Mesothelial cell of epicardium (in vitro differentiated cells): ENCODE measurements at places on chromosomes 6 and 20.

DNA sequence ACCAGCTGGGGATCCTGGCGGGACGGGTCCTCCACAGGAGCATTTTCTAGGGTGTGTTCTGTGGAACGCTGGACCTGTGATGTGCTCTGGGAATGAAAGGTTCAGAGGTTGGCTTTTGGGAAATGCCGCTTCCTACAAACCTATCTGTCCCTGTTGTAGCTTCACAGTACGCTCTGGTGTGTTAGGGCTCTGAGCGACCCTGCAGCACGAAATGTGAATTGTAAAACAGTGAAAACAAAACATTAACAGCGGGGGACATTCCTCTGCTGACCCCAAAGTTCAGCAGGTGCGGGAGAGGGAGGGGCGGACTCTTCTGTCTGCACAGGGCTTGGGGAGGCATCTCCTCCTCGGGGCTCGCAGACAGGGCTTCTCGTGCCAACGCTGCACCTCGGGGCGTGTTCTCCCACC, 155.9 kb downstream of the NRN1 start:
- DNase-seq = no peak

GRCh38 chr20:59824711-59825562, 108.5 kb downstream of the SYCP2 start:
- no peak for DNase-seq

DNA sequence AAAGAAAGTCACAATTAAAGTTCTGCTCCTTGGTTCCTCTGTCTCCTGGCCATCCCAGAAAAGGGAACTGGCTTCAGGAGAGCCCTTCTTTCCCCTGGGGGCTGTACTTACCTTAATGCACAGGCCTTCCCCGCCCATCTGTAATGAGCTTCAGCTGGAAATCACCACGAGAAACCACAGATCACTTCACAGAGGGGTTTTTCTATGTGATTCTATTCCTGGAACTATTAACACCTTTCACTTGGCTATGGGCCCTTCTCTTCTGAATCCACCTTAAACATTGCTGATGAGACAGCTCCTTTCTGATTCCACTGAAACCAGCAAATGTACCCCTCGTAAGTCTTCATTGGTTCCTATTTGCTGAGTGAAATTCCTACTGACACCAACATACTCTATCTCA, 80.7 kb downstream of the FOXF2 start:
- no peak for DNase-seq

DNA sequence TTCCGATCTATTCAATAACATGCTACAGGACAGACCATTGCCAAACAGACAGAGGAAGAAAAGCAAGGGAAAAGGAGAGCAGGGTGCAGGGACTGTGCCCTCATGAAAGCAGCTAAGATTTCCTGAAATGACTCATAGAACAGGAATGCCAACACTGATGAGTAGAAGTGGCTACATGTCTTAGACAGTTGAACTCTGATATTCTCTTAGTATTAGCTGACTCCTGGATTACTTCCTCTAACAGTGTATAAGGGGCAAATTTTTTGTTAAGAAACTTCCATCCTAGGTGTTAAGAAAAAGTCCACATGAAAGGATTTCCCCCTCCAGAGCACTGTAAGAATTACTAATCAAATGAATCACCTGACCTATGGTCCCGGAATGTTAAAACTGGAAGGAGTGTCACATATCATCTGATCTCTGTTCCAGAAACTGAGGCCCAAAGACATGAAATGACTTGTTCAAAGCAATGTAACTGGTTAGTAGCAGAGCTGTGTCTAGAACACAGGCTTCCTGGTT, 224.9 kb downstream of the IBTK start:
- no peak for DNase-seq

DNA sequence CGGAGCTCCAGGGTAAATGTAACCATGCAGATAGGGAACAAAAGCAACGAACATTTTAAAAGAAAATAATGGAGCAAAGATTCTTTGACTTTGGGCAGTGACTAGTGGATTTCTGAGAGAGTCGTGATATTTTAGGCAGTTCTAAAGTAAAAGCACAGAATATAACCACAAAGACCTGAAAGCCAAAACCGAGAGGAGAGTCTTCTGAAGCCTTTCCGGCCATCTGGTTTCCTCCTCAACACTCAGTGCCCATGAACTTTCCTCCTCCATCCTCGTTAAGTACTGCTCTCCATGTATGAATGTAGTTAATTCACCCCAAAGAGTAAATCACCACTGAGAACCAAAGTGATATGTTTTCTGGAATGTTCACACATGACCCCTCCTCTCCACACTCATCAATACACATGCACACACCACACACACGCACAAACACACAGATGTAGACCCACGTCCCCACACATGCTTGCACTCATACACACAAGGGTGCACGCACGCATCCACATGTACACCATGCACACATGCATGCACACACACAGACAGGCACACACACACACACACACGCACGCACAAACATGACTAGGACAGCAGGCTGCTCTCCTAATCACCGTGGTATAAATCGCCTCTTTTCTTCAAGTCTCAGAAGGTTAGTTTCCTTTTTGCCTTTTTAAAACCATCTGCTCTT, 109.5 kb downstream of the MYLK4 start:
- DNase-seq = no peak

GRCh38 chr6:83436674-83437073, 5.8 kb upstream of the ME1 start:
- DNase-seq = no peak

DNA sequence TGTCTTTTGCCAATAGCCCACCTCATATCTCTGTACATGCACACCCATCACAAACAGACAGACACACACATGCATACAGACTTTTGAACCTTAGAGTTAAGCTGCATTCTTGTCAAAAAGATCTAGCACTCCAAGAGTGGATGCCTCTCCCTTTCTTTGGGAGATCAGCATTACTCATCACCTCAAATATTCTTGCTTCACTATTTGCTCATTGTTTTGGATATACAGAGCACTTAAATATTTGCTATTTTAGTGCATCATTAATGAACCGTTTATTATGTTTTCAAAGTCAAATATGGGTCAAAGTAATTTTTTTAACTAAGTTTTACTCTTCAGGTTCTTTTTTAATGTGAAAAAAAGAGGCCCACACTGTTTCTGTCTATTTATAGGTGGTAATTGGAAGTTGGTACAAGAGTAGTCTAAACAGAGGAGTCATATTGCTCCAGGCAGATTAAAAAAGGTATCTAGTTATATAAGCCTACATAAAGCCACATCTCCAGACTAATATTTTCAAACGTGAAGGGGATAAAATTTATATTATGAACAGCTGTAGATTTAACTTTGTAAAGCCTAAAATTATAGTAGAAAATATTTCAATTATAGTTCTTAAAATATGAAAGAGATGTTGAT, 102.6 kb downstream of the FLRT3 start:
- no peak for DNase-seq
